ENCODE measurements at places on chromosomes 6 and 20.

DNA sequence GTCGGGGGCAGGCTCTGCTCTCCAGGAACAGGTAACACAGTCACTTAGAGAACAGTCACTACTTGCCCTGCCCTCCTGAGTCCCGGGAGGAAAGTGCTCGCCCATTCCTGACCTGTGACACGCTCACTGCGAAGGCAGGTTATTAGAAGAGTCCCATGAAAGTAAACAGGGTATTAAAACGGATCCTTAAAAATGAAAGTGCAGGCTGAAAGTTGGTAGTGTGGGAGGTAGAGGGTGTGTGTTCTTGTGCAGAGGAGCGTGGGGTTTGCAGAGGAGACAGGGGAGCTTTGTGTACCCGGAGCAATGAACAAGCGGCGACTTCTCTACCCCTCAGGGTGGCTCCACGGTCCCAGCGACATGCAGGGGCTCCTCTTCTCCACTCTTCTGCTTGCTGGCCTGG, at the start of gene CCN6:
CCN6 (plus strand) TSS at position 104 of the 400 bp plus-strand sequence; CDS start at position 358, 254 bp downstream.
- no peak for DNase-seq
- no peaks in the 10 kb centered on the region for H3K4me1 ChIP-seq
- H3K4me3 ChIP-seq = no peak within 1 kb of the TSS
- H3K27ac ChIP-seq = no peak within 1 kb of the TSS
- no peaks in the 10 kb centered on the region for H3K36me3 ChIP-seq

DNA sequence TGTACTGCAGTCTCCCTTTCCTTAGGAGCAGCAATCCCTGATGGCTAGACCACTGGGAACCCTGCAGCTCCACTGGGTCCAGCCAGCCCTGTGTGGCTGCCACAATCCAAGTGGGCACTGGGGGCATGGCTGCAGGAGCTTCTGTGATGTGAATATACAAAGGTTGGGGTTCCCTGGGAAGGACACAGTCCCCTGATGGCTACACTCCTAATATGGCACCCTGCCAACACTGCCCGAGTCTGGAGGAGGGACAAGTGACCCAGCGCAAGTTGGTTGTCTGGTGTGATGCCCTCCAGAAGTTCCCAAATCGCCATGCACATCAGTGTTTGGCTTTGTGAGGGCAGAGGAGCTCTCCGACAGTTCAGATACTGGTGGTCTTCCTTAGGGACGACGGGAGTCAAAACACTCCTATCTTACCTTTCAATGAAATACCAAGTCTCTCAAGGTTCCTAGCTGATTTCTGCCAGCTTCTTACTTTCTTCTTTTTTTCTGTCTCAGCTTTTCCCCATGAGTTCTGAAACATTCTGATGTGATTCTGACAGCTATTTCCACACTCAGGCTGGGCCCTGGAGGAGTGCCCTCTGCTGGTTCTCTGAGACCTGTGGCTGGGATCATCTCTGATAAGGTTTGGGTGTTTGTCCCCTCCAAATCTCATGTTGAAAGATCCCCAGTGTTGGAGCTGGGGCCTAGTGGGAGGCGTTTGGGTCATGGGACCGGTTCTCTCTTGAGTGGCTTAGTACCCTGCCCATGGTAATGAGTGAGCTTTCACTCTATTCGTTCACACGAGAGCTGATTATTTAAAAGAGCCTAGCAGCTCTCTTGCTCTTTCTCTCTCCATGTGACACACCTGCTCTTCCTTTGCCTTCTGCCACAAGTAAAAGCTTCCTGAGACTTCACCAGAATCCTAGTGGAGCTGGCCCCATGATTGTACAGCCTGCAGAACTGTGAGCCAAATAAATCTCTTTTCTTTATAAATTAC, 15.5 kb upstream of the ZFP57 start:
- H3K27ac ChIP-seq = no peak overlapping the region
- H3K36me3 ChIP-seq = no peaks in the 10 kb centered on the region
- no peaks in the 10 kb centered on the region for H3K27me3 ChIP-seq
- DNase-seq = no peak
- H3K4me1 ChIP-seq = no peaks in the 10 kb centered on the region

DNA sequence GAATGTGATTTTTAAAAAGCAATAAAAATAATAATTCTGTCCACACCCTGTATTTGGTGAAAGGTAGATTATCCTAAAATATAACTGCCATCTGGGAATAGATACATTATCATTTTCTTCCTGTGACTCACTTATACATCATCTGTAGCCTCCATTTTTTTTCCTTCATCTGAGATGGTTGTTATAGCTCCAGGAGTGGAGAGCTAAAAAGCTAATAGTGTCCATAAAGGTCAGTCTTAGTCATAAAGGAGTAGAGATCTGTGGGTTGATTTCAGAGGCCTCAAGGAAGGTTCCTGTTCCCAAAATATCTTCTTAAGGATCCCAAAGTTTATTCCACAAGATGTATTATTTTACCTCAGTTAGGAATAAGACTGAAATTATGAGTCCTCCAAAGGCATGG, 41.1 kb downstream of the FBXO5 start:
- H3K36me3 ChIP-seq = no peaks in the 10 kb centered on the region
- H3K4me3 ChIP-seq = no peak overlapping the region
- H3K4me1 ChIP-seq = no peaks in the 10 kb centered on the region
- no peaks in the 10 kb centered on the region for H3K27me3 ChIP-seq

- H3K27ac ChIP-seq = no peak overlapping the region
- H3K36me3 ChIP-seq = no peaks in the 10 kb centered on the region
- H3K4me3 ChIP-seq = no peak overlapping the region
- peaks cover 11% of the 10 kb centered on the region for H3K4me1 ChIP-seq
Measured at GRCh38 chr20:39547546-39548408, 585.6 kb downstream of the DHX35 start.

GRCh38 chr6:20775981-20776380, 241.7 kb downstream of the CDKAL1 start:
- H3K27me3 ChIP-seq = no peaks in the 10 kb centered on the region
- H3K4me3 ChIP-seq = no peak overlapping the region
- no peak for DNase-seq
- no peak overlapping the region for H3K27ac ChIP-seq
- H3K4me1 ChIP-seq = no peaks in the 10 kb centered on the region

DNA sequence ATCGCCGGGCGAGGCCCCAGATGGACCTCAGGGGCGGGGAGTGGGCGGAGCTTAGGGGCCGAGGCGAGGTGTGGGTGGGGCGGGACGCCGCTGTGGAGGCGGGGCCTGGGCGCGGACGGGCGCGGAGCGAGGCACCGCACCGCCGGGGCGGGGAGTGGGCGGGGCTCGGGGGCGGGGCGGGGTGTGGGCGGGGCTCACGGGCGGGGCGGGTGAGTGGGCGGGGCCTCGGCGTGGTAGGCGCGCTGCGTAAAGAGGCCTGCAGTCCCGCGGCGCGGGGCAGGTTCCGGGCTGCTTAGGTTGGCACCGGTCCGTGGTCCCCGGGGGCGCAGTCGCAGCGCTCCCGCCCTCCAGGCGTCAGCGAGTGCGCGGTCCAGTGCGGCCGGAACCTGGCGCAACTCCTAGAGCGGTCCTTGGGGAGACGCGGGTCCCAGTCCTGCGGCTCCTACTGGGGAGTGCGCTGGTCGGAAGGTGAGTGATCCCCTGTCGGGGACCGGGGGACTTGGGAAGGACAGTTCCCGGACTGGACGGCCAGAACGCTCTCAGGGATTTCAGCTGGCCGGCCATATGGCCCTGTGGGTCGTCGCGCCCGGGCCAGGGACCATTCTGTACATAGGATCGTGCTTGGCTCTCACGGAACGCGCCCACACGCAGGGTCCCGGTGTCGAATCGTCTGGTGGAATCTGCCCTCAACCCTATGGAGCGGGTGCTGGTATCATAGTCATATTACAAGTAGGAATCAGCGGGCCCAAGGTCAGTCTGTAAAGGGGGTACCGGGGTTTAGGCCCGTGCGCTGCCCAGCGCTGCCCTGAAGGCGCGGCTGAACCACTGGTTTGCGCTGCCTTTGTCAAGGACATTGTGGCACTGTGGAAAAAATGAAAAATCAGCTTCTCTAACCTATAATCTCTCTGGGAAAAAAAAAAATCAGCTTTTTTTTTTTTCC, at the start of gene NQO2:
NQO2 (plus strand) TSS at position 277 of the 940 bp plus-strand sequence. CDS start 6,659 bp downstream, outside the sequence.
- no peaks in the 10 kb centered on the region for H3K27me3 ChIP-seq
- no peaks in the 10 kb centered on the region for H3K36me3 ChIP-seq
- DNase-seq = peak; percentile 90
- no peak within 1 kb of the TSS for H3K27ac ChIP-seq

- H3K4me1 ChIP-seq = no peaks in the 10 kb centered on the region
- H3K27ac ChIP-seq = no peak overlapping the region
- H3K36me3 ChIP-seq = no peaks in the 10 kb centered on the region
Measured at GRCh38 chr6:95780037-95780436, 202.7 kb downstream of the MANEA start.

DNA sequence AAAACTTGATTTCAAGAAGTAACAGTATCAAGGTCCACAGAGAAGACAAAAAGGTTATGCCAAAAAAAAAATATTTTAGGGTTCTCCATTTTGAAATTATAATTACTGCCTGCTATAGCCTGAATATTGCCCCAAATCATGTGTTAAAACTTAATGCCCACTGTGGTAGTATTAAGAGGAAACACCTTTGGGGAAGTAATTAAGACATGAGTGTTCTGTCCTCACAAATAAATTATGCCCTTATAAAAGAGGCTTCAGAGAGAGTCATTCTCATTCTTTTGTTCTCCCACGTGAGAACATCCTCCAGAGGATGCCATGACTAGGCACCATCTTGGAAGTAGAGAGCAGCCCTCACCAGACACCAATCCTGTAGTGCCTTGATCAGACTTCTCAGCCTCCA, 66.2 kb downstream of the GMDS start:
- no peak overlapping the region for H3K4me3 ChIP-seq
- DNase-seq = no peak
- H3K4me1 ChIP-seq = no peaks in the 10 kb centered on the region
- H3K27me3 ChIP-seq = no peaks in the 10 kb centered on the region

DNA sequence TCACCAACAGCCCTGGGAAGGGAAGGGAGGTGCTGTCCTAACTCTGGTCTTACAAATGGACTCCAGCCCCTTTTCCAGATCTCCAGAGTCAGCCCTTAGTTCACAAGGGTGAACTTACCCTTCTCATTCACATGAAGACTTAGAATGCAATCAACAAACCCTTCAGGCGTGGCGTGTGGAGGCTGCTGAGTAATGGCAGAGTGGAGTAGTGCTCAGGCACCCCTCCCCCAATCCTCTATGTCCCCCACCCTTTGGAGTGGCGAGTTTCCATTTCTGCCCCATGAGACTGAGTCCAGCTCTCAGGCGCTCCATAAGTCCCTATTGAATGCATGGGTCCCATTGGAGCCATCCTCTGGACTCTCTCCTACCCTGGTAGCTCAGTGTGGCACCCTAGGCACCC, 3.3 kb downstream of the SNAI1 start:
- H3K4me1 ChIP-seq = peaks cover 57% of the 10 kb centered on the region
- peaks cover 47% of the 10 kb centered on the region for H3K36me3 ChIP-seq
- peak overlapping the region; percentile 66 for H3K4me3 ChIP-seq
- peak overlapping the region; percentile 66 for H3K27ac ChIP-seq

DNA sequence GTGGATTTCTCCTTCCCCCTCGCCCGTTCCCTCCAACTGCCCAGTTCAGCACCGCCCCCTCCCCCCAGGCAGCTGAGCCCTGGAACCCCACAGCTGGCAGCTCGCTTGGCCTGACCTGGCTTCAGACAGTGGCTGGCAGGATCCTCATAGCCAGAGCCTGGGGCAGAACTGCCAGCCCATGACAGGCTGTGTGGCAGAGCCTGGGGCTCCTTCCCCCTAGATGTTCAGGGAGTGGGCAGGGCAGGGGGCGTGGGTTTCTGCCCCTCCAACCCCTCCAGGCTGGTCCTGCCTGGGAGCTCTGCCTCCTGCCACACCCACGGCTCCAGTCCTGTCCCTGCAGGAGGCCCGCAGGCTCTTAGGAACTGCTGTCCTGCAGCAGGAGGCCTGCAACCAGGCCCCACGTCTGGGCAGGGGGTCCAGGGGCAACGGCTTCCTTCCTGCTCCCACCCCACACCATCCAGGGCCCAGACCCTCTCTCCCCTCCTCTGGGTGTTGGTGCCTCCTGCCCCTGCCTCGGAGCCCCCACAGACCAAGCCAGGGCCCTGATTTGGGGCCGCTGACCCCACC, 9.6 kb upstream of the KCNQ2 start:
- no peaks in the 10 kb centered on the region for H3K4me1 ChIP-seq
- no peak for DNase-seq
- peaks cover under 1% of the 10 kb centered on the region for H3K27me3 ChIP-seq
- H3K36me3 ChIP-seq = no peaks in the 10 kb centered on the region
- H3K4me3 ChIP-seq = no peak overlapping the region

GRCh38 chr6:111070105-111071005, 16.9 kb upstream of the SLC16A10 start:
- H3K36me3 ChIP-seq = no peaks in the 10 kb centered on the region
- H3K4me1 ChIP-seq = peaks cover 3% of the 10 kb centered on the region
- H3K27ac ChIP-seq = no peak overlapping the region
- no peaks in the 10 kb centered on the region for H3K27me3 ChIP-seq

GRCh38 chr6:162814426-162814973, 86.7 kb downstream of the PACRG start:
- no peaks in the 10 kb centered on the region for H3K27me3 ChIP-seq
- no peak overlapping the region for H3K4me3 ChIP-seq
- no peaks in the 10 kb centered on the region for H3K36me3 ChIP-seq
- no peak for DNase-seq
- H3K4me1 ChIP-seq = no peaks in the 10 kb centered on the region
- no peak overlapping the region for H3K27ac ChIP-seq

GRCh38 chr20:10877342-10877741, 203.5 kb upstream of the JAG1 start:
- no peaks in the 10 kb centered on the region for H3K27me3 ChIP-seq
- H3K4me1 ChIP-seq = no peaks in the 10 kb centered on the region
- no peak overlapping the region for H3K4me3 ChIP-seq
- H3K27ac ChIP-seq = no peak overlapping the region

GRCh38 chr6:166470863-166471410, 88.2 kb upstream of the MPC1 start:
- H3K36me3 ChIP-seq = peaks cover 5% of the 10 kb centered on the region
- peaks cover 19% of the 10 kb centered on the region for H3K4me1 ChIP-seq
- H3K27ac ChIP-seq = no peak overlapping the region
- no peak for DNase-seq

GRCh38 chr6:4554645-4555044, 221.6 kb upstream of the CDYL start:
- no peak overlapping the region for H3K27ac ChIP-seq
- no peak for DNase-seq
- no peak overlapping the region for H3K4me3 ChIP-seq
- no peaks in the 10 kb centered on the region for H3K36me3 ChIP-seq
- no peaks in the 10 kb centered on the region for H3K4me1 ChIP-seq
- H3K27me3 ChIP-seq = no peaks in the 10 kb centered on the region

GRCh38 chr6:912871-913835, 220.2 kb upstream of the EXOC2 start:
- no peaks in the 10 kb centered on the region for H3K4me1 ChIP-seq
- H3K4me3 ChIP-seq = no peak overlapping the region
- H3K36me3 ChIP-seq = no peaks in the 10 kb centered on the region
- no peak overlapping the region for H3K27ac ChIP-seq
- H3K27me3 ChIP-seq = no peaks in the 10 kb centered on the region
- peak; percentile 84 for DNase-seq

DNA sequence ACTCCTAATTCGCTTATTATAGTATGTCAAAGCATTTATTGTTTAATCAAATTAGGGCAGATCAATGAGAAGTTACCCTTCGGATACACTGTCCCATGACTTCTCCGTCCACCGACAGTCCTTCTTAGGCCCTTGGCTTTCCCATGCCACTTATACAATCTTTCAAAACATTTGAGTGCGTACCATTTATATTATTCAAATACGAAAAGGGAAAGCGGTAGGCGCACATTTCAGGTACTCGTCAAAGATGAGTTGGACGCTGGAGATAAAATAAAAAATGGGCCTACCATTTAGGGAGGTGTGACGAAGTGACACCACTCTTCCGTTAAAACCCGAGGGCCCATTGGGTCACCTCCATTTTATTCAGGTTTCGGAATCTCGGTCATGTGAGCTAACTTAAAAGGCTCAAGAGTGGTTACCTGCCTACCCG, 542 bp upstream of the AFG1L start:
- H3K4me1 ChIP-seq = no peaks in the 10 kb centered on the region
- DNase-seq = no peak
- H3K36me3 ChIP-seq = no peaks in the 10 kb centered on the region
- H3K27me3 ChIP-seq = no peaks in the 10 kb centered on the region
- peak overlapping the region; percentile 32 for H3K27ac ChIP-seq
- no peak overlapping the region for H3K4me3 ChIP-seq
